ENCODE measurements at places on chromosomes 3 and 15.

DNA sequence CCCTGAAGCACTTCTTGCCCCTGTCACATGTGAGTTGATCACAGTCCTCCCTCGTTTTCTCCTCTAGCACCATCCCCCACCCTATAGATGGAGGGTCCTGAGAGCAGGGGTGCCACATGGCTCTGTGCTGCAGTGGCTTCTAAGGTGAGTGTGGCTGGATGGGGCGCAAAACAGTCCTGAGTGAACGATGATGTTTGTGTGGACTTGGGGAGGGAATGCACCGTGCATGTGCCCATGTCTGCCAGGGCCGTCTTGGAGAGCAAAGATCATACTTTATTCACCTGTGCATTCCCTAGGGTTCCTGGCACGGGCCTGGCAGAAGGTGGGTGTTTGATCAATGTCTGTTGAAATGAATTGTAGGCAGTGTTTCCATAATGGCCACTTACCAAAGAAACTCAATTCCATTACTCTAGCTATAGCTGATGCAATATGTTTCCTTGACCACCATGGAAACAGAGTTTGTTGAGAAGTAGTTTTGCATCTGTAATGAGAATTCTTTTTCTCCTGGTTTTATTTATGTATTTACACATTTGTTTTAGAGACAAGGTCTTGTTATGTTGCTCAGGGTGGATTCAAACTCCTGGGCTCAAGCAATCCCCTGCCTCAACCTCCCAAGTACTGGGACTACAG is 58.0 kb downstream of the ABTB1 start:
- no peak for DNase-seq

DNA sequence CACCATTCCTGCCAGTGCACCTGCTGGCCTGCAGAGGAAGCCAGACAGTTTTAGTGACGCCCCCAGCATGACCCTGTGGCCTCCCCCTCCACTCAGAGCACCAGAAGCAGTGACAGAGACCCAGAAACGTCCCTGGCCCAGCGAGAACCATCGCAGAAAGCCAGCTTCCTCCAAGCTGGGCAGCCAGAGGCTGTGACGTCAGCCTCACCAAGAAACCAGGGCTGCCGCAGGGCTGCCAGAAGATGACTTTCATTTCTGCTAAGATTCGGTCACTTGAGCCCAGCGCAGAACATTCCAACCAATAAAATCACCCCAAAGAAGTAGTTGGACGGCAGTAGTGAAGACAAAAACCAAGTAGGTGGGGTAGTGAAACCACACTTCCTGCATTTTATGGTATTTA is 29.6 kb upstream of the RPL32 start:
- no peak for DNase-seq

GRCh38 chr3:12968541-12968940 is 104.7 kb downstream of the IQSEC1 start:
- DNase-seq, result no peak

DNA sequence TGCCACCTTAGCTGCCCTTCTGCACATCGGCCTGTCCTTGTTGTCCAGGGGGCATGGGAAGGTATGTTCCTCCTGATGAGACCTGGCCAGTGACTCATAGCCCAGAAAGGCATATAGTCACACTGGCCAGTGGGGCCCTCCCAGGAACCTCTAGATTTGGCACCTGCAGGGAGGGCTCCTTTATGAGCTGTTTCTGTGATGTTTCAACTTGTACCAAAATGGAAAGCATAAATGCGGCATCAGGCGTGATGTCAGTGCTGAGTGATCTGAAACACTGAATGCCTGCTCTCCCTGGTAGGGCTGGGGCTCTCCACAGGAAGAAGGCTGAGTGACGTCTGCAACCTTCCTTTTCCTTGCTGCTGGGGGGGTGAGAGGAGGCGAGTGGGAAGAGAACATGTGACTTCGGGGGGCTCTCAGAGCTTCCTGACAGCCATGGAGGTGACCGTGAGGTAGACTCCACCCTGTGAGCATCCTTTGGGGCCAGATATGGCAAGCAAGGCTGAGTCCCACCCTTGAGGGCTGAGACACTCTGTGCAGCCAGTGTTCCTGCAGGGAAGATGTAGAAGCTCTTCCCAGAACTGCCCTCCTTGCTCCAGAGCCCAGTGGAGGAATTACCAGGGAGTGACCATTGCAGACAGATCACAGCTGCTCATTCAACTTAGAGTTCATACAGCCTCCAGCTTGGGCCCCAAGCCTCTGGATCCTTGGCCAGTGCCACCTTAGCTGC is 37.1 kb upstream of the APEH start:
- DNase-seq, result no peak

DNA sequence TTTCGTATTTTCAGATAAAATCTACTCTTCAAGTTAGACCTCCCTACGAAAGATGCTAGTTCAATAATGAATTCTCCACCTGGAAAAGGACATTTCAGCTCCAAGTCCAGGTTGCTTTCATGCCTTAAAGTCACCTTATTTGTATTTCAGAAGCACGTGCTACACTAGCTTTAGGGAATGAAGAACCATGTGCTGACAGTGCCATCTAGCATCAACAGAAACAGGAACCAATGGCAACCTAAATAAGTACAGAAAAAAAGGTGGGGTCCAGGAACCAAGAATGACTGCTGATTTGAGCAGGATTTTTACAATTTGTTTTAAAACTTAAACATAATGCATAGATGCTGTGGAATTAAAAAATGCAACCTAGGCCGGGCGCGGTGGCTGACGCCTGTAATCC is 77.6 kb upstream of the SNRPN start:
- no peak for DNase-seq

GRCh38 chr3:11236588-11237461 is 35.4 kb upstream of the ATG7 start:
- DNase-seq, result peak; percentile 82

DNA sequence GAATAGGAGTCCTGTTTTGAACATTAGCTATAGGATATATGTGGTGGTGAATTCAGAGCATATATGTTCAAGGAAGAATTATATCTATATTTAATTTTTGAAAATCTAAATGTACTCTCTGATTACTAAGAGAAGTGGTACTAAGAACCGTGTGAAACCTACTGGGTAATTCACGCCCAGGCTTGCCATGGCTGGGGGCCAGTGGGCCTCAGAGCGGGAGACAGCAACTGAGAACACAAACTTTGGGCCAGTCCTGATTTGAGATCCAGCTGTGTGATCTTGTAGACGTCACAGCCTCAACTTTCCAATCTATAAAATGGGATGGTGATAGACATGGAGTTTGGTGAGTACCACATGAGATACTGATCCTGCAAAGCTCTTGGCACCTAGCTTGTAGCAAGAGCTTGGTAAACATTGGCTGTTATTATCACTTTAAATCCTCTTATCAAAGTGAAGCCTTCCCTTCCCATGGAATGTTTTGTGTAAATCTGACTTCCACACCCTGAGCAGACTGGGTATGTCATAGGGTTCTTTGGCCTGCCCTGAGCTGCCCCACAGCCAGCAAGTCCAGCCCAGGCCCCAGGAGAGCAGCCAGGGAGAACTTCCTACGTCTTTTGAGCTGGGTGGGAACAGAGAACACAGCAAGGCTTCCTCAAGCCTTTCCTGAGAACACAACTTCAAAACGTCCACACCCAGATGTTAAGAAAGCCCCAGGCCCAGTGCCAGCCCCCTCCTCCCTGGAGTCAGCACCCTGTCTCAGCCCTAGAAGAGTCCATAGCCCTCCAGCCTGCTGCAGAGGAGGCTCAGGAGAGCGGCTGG is 8.2 kb upstream of the PAQR5 start:
- DNase-seq, result no peak

GRCh38 chr3:13716540-13717221 is 163.2 kb downstream of the WNT7A start:
- no peak for DNase-seq

DNA sequence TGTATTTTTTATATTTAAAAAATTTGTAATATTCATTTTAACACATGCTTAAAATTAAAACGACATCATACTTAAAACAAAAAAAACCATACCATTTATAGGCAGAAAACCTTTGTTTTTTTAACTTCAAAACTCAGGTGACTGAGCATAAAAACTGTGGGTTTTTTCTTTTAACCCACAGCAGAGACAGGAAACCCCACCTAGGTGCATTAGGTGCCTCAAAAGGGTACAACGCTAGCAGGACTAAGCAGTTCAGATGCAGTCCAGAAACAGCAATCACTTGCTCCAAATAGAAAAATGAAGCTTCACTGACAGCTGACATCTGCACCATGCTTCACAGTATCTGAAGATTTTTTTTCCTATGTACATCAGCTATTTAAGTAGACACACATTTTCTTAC is 52.3 kb downstream of the GLB1 start:
- no peak for DNase-seq

DNA sequence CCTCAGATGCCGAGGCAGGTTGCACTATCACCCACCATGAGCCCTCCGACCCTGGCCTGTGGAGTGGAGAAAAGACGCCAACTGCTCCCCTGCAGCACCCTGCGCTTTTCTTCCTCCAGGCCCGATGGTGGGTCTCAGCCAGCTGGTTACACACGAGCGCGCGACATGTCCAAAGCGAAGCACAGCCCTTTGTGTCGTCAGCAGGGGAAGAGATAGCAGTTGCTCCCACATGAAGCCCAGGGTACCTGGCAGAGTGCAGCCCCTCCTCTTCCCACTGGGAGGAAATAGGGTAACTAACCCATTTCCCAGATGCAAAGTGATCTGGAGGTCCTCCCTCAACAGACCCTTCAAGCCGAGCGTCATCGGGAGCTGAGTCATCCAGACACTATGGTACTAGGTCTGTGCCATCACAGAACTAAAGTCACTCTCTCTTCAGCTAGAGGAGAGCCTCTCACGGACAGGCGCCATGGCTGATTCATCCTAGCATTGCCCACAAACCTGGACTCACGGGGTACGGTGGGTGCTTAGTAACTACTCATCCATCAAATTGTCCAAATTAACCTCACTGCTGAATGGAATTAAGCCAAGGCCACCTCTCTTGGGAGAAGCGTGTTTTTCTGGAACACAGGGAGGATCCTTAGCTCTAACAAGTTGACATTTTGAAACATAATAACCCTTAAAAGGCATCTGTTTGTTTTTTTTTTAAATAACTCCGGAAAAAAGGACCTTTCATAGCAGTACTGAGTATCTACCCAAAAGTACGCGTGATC is 45.2 kb upstream of the BDH1 start:
- no peak for DNase-seq

DNA sequence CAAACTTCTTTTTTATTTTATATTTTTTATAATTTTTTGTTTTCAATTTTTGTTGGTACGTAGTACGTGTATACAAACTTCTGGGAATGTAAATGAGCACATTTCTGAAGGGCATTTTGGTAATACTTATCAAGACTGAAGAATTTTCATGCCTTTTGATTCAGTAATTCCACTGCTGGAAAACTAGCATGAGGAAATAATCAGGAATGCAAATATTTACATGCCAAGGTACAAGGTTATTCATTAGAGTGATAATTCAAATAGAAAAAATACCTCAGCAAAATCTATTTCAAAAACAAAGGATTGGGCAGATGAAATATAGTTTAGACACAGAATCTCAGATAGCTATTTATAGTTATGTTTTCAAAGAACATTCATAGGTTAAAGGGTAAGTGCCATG is 128.7 kb downstream of the DMXL2 start:
- DNase-seq, result no peak

DNA sequence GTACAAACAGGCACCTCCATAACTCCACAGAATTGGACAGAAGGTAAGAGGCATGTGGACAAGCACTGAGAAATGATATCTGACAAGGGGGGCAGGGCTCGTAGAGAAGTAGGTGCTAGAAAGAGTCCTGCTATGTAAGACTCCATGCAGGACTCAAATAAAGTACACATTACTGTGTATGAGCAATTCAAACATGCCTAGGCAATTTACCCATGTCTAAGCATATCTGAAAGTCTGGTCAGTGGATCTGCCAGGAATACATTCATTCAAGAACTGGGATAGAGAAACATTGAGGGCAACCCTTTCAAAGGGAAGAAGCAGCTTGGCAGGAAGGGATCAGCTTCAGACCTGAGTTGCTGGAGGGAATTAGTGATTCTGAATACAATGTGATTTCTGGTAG is 174.1 kb upstream of the MCTP2 start:
- DNase-seq, result no peak

DNA sequence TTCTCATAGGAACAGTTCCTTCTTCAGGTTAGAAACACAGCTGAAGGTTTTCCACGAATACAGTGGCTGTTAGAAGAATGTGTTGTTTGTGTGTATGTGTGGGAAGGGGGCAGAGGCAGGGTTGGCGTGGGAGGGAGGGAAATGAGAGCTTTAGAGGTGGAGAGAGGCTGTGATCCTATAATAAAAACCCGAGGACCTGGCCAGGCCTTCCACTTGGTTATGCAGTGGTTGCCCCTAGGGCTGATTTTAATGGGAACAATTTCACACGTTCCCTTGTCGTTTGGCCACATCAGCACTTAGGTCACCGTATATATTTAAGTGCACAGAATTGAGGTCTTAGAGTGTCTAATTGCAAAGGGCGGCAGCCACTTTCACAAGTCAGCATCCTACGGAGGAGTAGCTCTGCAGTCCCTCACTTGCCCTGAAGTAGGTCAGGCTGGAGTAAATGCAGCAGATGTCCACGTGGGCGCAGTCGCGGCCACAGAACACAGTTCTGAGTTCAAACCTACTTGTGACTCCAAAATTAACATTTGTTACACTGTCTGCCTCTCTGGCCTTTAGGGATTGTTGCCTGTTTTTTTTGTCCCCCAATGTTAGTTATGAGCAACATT is 85.6 kb downstream of the PDCD6IP start:
- DNase-seq, result peak; percentile 20

GRCh38 chr15:49990835-49991545 is 128.0 kb downstream of the ATP8B4 start:
- no peak for DNase-seq

- DNase-seq, result no peak
Observed at GRCh38 chr15:77226652-77227051, 155.7 kb upstream of the TSPAN3 start.

DNA sequence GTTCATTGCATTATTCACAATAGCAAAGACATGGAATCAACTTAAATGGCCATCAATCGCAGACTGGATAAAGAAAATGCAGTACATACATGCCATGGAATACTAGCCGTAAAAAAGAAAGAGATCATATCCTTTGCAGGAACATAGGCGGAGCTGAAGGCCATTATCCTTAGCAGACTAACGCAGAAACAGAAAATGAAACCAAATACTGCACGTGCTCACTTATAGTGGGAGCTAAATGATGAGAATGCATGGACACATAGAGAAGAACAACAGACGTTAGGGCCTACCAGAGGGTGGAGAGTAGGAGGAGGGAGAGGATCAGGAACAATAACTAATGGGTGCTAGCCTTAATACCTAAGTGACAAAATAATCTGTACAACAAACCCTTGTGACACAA is 57.9 kb downstream of the RASA2 start:
- no peak for DNase-seq

DNA sequence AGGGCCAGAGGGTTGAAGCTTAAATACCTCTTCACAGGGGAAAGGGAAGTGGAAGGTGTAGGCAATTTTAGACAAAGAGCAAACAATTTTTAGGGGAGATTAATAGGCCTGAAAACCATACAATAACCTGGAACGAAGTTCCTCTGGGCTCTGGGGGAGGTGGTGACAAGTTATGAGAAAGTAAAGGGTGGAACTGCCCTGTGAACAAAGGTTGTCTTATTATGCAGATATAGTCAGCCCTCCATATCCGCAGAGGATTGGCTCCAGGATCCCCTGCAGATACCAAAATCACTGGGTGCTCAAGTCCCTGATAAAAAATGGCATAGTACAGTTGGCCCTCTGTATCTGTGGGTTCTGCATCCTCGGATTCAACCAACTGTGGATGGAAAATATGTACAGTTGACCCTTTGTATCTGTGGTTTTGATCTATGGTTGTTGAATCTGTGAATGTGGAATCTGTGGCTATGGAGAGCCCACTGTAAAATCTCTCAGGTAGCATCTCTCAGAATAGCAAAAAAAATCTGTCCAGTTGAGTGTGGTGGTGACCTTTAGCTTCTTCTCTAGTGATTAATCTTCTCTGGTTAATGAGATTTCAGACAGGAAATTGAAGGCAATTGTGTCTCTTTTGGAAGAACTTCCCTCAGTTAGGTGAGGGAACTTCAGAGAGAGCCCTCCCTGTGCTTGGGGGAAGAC is 40.2 kb downstream of the CLEC3B start:
- no peak for DNase-seq

Measured in HuH-7.5 (cell line).